Hematopoietic multipotent progenitor cell treated with erythropoietin and hydrocortisone succinate and interleukin-3 and kit ligand, for 4 days (in vitro differentiated cells): ENCODE measurements at places on chromosomes 16 and 17.

GRCh38 chr17:67942810-67943209 lies 53.5 kb downstream of the C17orf58 start:
- peak; percentile 45 for DNase-seq

GRCh38 chr17:4492721-4493561 lies 5.7 kb upstream of the SPNS2 start:
- peak; percentile 72 for DNase-seq

GRCh38 chr17:76246080-76247066 lies 6.1 kb upstream of the RNF157 start:
- DNase-seq: peak; percentile 79

- peak; percentile 71 for DNase-seq
Observed at GRCh38 chr17:81867170-81867990, 3.8 kb downstream of the ARHGDIA start.

- no peak for DNase-seq
Observed at GRCh38 chr17:12230481-12231354, 210.0 kb downstream of the MAP2K4 start.

DNA sequence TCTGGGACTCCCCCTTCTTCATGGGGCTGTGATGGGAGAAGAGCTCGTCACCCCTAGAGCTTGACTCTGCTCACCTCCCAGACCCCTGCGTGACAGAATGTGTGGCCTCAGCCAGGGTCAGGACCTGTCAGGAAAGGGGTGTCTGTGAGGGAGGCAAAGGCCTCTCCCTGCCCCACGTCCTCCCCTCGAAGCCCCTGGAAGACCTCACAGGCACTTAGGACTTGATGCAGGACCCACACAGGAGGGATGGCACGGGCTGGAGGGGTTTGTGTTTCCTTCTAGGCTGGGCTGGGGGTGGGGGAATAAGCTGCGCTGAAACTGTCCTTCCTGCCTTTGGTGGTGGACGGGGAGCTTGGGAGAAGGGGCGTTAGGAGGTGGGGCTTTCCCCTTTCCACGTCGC lies 11.0 kb upstream of the CLUH start:
- DNase-seq: no peak

DNA sequence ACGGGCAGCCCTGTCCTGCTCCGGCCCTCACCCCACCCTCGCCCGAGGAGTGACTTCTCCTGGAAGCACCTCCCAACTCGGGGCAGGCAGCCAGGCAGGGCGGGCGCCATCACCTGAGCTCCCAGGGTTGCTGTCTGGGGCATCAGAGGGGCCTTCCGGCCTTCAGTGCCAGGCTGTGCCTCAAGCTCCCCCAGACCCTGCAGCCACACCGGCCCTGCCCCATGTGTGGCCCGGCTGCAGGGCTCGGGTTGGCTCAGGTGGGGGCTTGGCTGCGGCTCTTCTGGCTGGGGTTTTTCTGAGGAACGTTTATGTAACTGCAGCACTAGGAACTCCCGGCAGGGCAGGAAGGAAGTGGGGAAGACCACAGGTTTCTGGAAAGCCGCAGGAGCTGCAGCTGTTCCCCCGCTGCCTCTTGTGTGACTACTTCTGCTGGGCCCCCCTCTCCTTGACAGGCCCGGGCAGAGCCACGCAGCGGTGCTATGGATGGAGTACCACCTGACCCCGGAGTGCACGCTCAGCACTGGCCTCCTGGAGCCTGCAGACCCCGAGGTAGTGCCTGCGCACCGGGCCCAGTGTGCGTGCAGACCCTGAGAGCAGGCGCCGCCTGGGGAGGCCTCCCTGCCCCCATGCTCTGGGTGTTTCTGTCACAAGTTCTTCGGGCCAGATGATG lies 45.6 kb downstream of the PRMT7 start:
- DNase-seq: peak; percentile 92

- DNase-seq: no peak
Observed at GRCh38 chr16:9119795-9120194, 28.4 kb downstream of the HAPSTR1 start.

DNA sequence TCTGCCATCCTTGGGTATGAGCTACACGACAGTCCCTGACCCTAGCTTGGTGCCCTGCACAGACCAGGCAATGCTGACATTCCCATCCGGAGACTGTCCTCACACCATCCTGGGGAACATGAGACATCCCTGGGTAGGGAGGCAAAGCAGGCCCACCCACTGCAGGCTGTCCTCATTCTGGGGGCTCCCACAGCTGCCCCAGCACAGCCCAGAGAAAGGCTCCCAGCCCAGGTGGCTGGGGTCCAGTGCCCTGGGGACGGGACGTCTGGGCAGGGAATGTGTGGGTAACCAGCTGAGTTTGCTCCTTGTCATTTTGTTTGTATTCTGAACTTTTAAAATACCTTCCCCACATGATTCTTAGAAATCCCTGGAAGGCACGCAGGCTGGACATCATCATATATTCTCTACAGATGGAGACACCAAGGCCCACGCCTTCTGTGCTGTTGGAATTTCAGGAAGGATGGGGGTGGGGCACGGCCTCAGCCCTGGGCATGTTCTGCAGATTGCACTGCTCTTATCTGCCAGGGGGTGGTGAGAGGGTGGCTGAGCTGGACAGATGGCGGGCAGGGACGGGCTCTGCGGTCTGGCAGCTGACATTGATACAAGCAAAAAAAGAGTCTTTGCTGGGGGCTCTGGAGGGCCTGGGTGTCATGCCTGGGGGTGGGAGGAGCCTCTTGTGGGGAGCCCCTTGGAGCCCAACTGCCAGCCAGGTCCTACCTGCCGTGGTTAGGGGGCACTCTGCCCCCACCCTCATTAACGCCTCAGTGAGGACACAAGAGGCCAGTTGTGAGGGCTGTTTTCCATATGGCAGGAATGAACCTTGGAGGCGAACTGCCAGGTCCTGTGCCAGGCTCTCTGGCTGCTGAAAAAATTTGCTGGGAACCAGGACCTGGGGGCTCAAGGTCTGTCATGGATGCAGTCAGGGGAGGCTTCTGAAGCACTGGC lies 28.4 kb downstream of the LRRC75A start:
- peak; percentile 75 for DNase-seq

GRCh38 chr16:89407282-89407924 lies 83.0 kb downstream of the ANKRD11 start:
- peak; percentile 54 for DNase-seq

GRCh38 chr16:49921791-49922456 lies 66.0 kb upstream of the ZNF423 start:
- peak; percentile 73 for DNase-seq

- DNase-seq: no peak
Observed at GRCh38 chr16:61929776-61930175, 106.5 kb downstream of the CDH8 start.

DNA sequence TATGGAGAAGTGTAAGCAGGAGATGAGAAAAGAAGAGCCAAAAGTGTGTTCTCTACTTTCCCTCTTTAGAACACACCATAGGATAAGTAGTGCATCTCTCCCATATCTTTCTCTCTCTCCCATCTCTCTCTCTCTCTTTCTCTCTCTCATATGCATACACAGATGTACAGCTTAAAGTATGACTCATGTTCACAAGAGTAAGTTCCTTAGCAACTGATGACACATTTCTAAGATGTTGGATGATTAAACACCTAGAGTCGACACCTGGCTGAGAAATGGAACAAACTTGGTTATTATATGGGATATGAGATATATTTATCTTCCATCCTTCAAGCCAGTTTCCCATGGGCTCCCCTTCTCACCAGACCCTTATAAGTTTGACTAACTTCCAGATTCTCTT lies 113.5 kb downstream of the TMEM132E start:
- no peak for DNase-seq

DNA sequence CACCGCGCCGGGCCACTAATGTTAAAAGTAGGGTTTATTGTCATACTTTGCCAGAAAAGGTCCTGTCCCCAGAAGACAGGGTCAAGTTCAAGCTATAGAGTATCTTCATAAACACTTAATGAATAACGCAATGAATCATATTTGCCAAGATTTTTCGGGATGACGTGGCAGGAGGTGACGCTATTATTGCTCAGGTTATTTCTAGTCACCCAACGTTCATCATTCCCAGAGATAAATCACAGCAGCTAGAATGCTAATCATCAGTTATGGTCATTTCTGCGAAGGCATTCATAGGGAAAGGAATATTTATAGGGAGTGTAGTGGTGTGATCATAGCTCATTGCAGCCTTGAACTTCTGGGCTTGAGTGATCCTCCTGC lies 2.0 kb downstream of the TMC5 start:
- no peak for DNase-seq

DNA sequence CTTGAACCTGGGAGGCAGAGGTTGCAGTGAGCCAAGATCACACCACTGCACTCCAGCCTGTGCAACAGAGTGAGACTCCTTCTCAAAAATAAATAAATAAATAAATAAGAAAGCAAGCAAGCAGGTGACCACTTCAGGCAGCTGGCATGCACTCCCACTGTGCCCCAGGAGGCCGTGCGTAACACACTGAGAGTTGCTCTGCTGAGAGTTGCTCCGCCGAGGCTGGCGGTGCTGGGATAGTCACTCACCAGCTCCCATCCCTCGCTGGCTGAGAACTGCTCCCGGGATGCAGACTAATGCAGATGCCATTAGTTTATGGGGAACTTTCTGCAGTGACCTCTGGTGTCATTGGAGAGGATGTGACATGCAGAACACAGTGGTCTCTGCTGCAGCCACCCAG lies 105.7 kb upstream of the PLCG2 start:
- DNase-seq: no peak

DNA sequence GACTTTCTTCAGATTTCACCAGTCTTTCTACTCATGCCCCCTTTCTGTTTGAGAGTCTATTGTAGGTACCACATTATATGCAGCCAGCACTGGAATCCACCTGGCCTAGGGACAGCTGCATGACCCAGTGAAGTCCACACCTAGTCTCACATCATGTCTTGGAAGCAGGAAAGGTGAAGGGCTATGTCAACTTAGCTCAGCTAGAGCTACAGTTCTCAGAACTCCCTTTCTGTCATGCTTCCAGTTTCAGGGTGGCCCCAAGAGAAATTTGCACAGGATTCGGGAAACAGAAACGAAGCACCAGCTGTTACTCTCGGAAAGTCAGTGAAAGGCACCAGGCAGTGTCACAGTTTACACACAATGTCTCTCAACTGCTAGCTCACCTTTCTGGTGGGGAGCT lies 51.6 kb upstream of the NLRP1 start:
- DNase-seq: no peak

- no peak for DNase-seq
Observed at GRCh38 chr17:5002121-5002788, 4.5 kb downstream of the KIF1C start.

DNA sequence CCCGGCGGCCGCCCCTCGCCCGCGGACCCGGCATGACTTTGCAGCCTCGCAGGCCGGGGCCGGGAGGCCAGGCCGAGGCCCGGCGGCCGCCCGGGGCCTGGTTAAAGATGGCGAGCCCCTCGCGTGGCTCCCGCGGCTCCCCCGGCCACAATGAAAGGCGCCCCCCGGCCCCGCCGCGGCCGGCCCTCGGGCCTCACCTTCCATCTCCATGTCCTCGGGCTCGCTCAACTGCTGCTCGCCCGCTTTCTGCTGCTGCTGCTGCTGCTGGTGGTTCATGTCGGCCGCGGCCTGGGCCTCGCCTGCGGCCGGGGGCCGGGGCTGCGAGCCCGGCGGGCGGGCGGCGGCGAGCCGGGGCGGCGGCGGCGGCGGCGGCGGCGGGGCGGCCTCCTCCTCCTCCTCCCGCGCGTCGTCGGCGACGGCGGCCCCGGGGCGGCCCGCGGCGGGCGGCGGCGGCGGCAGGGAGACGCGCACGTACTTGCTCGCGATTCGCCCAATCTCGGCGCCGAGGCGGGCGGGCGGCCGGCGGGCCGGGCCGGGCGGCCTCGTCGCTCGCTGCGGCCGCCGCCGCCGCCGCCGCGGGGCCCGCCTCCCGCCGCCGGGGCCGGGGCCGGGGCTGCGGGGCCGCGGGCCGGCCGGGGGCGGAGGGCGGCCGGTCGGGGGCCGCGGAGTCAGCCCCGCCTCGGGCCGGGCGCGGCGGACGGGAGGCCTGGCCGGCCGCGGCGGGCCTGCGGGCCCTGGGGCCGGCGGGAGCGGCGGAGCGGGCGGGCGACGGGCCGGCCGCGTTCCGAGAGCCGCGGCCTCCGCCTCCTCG lies 491 bp downstream of the USP7 start:
- DNase-seq: peak; percentile 44

DNA sequence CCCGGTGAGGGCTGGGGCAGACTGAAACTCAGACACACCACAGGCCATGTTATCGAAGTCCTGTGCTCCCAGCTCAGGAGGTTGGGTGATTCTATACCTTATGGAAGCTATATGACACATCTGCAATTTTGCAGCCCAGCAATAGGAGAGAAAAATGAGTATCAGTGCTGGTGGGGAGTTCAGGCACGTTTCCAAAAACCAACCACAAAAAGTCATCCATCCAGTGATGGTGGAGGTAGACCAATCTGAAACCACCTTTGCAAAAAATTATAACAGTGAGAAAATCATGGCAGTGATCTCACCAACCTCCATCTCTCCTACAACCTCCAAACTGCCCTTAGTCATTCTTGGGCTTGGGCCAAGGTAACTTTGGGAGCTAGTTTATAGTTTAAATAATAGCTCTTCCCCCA lies 327.9 kb downstream of the SLC39A11 start:
- no peak for DNase-seq

GRCh38 chr16:17063201-17064139 lies 407.3 kb downstream of the XYLT1 start:
- no peak for DNase-seq

DNA sequence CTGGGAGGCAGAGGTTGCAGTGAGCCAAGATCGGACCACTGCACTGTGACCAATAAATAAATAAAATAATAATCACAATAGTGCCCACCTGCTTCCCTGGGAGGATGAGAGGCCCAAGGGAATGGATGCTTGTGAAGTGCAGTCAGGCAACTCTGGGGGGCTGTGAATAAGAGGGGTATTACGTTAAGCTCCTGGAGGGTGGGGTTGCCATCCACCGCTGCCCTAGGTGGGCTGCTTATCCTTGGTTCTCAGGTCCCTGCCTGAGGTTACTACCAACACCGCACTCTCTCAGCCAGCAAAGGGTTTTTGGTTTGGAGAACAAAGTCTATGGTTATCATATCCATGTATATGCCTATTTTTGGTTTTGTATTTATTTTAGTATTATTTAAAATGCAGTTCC lies 48.6 kb upstream of the CBFA2T3 start:
- DNase-seq: no peak

DNA sequence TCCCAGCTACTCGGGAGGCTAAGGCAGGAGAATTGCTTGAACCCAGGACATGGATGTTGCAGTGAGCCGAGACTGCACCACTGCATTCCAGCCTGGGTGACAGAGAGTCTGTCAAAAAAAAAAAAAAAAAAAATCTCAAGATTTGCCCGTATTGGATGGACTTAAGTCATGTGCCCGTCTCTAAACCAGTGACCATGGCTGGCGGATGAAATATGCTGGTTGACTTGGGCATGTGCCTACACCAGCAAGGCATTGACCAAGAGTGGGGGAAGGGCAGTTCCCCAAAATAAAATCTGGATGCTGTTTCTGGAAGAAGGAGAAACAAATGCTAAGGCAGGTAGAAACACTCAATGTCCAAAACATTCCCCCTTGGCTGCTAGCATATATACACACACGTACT lies 21.5 kb upstream of the COL1A1 start:
- no peak for DNase-seq

GRCh38 chr17:70105641-70106040 lies 30.6 kb downstream of the KCNJ16 start:
- DNase-seq: no peak

GRCh38 chr16:76226481-76226880 lies 50.7 kb upstream of the CNTNAP4 start:
- DNase-seq: no peak
